Neural progenitor cell (in vitro differentiated cells): ENCODE measurements at places on chromosomes 13 and 19. TPM values are rescaled to one million over a fixed set of nuclear protein-coding genes. Genes with fewer than 3 reads are reported as not detected.

- H3K27me3 ChIP-seq = no peaks in the 10 kb centered on the region
- H3K36me3 ChIP-seq = no peaks in the 10 kb centered on the region
- H3K27ac ChIP-seq = no peak overlapping the region
- H3K4me3 ChIP-seq = no peak overlapping the region
- H3K4me1 ChIP-seq = peaks cover 3% of the 10 kb centered on the region
- no peak for DNase-seq
Observed at GRCh38 chr13:84737661-84738060, 855.4 kb upstream of the SLITRK1 start.

DNA sequence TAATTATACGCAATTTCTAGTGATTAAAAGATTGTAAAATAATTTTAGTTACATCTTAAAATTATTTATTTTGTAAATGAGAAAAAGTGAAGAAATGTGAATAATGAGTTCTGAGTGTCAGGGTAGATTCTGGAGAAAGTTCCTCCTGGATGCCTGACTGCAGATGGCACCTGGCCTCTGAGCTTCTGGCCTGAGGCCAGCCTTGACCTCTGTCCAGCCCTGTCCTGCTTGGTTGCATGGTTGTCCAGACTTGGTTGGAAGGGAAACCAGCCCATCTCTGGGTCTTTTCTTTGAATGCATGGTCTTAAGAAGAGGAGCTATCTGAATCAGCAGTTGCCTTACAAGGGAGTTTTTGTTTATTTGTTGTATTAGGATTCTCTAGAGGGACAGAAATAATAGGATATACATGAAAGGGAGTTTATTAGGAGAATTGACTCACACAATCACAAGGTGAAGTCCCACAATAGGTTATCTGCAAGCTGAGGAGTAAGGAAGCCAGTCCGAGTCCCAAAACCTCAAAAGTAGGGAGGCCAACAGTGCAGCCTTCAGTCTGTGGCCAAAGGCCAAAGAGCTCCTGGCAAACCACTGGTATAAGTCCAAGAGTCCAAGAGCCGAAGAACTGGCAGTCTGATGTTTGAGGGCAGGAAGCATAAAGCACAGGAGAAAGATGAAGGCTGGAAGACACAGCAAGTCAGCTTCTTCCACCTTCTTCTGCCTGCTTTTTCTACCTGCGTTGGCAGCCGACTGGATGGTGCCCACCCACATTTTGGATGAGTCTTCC lies 385.8 kb downstream of the ZNF536 start:
- no peaks in the 10 kb centered on the region for H3K27me3 ChIP-seq
- DNase-seq = no peak
- H3K27ac ChIP-seq = no peak overlapping the region
- H3K4me1 ChIP-seq = no peaks in the 10 kb centered on the region
- no peaks in the 10 kb centered on the region for H3K36me3 ChIP-seq

GRCh38 chr19:1090731-1091543 lies 4.2 kb downstream of the POLR2E start:
- H3K27me3 ChIP-seq = no peaks in the 10 kb centered on the region
- peaks cover 4% of the 10 kb centered on the region for H3K4me1 ChIP-seq
- H3K36me3 ChIP-seq = no peaks in the 10 kb centered on the region
- no peak overlapping the region for H3K27ac ChIP-seq
- DNase-seq = no peak

DNA sequence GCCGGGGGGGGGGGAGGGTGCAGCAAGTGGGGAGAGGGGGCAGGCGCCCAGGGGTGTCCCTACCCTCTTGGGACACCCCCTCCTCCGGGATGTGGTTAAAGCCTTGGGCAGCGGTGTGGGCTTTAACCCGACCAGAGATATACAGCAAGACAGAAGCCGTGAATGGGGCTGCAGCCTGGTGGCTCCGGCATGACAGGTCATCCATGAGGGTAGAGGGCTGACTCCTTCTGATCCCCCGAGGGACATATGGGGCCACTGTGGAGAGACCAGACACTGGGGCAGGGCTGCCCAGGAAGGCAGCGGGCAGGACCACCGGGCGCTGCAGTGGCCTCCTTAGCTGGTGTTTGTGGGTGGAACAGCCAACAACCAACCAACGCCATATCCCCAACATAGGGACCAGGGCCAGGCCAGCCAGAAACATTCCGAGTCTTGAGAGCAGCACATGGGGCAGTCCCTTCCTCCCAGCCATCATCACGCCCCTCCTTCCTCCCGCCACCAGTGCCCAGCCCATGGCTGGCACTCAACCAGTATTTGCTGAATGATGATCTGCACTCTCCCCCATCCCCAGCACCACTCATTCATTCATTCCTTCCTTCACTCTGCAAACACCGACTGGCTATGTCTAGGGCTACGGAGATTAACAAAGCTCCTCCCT lies 18.2 kb downstream of the ELAVL1 start:
- no peaks in the 10 kb centered on the region for H3K4me1 ChIP-seq
- no peak overlapping the region for H3K4me3 ChIP-seq
- H3K27me3 ChIP-seq = no peaks in the 10 kb centered on the region
- no peak for DNase-seq
- no peak overlapping the region for H3K27ac ChIP-seq

RNF113B gene
- not detected in 2 replicates for total RNA-seq

EBI3 gene
- not detected in 2 replicates for total RNA-seq

GRCh38 chr19:29079356-29080032 lies 133.5 kb downstream of the UQCRFS1 start:
- DNase-seq = peak; percentile 46
- H3K27ac ChIP-seq = no peak overlapping the region
- no peaks in the 10 kb centered on the region for H3K36me3 ChIP-seq
- H3K4me1 ChIP-seq = peaks cover 30% of the 10 kb centered on the region
- no peaks in the 10 kb centered on the region for H3K27me3 ChIP-seq
- H3K4me3 ChIP-seq = no peak overlapping the region

- no peak for DNase-seq
- no peak overlapping the region for H3K4me3 ChIP-seq
- no peaks in the 10 kb centered on the region for H3K36me3 ChIP-seq
- H3K4me1 ChIP-seq = no peaks in the 10 kb centered on the region
- H3K27me3 ChIP-seq = no peaks in the 10 kb centered on the region
Observed at GRCh38 chr13:88651531-88651930, 980.4 kb downstream of the SLITRK5 start.

- H3K27me3 ChIP-seq = no peaks in the 10 kb centered on the region
- H3K4me3 ChIP-seq = no peak overlapping the region
- no peaks in the 10 kb centered on the region for H3K36me3 ChIP-seq
- no peak overlapping the region for H3K27ac ChIP-seq
- no peaks in the 10 kb centered on the region for H3K4me1 ChIP-seq
Observed at GRCh38 chr13:19592657-19593180, 31.4 kb upstream of the TPTE2 start.
